ENCODE measurements at places on chromosomes 12 and 14.

DNA sequence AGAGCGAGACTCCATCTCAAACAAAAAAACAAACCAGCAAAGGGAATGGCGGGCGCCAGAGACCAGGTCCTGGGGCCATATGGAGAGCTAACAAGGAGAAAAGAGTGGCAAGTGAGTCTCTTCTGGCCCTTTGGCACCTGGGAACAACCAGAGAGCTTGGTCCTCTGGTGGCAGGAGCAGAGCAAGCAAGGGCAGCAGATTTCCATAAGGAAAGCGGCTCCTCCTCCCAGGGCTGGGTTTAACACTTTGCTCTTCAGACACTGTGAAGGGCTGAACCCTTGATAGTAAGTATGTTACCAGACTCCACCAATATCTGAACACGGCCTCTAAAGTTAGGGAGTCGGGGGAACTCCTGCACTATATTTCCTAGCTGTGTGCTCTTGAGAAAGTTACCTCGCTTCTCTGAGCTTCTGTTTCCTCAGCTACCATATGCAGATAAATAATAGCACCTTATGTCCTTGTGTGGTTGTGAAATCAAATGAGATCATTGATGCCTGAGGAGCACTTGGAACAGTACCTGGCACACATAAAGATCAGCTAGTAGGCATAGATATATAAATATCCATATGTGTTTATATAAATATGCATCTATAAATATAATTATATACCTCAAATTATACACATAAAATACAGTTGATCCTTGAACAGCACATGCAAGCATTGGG lies 33.4 kb upstream of the PLEKHG6 start:
- DNase-seq, result no peak

GRCh38 chr14:73223049-73223448 lies 14.3 kb upstream of the PAPLN start:
- DNase-seq, result no peak

- no peak for DNase-seq
Measured at GRCh38 chr14:89941830-89942377, 12.6 kb downstream of the EFCAB11 start.

- no peak for DNase-seq
Measured at GRCh38 chr14:58716706-58717105, 78.9 kb downstream of the DACT1 start.

- DNase-seq, result peak; percentile 12
Measured at GRCh38 chr12:48351022-48351708, 446 bp upstream of the ZNF641 start.

DNA sequence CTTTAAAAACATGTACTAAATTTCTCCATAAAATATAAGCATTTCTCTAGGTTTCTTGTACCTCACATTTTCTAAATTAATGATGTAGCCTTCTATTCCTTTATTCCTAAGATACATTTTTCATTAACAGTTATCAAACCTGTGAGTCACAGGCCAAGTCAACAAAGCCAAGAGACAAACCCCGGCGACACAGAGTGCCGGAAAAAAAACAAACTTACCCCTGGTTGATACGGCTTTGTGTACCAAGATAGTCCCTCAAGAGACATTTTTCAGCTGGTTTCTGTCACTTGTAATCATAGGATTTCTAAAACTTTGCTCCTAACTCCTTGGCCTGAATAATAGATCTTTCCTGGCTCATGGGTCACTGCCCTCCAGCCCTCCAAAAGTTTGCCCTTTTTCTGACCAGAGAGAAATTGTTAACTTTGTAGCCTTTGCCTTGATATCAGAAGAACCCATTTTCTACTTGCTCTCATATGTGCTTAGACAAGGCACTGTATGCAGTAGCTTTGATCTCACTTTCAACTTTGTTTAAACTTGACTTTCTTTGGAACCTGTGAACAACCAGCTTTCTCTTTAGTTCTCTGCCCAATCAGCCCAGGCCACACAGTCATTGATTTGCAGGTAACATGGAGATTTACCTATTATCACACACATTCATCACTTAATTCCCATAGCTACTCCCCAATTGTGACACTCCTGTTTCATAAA lies 172.2 kb downstream of the PRKD1 start:
- DNase-seq, result no peak

DNA sequence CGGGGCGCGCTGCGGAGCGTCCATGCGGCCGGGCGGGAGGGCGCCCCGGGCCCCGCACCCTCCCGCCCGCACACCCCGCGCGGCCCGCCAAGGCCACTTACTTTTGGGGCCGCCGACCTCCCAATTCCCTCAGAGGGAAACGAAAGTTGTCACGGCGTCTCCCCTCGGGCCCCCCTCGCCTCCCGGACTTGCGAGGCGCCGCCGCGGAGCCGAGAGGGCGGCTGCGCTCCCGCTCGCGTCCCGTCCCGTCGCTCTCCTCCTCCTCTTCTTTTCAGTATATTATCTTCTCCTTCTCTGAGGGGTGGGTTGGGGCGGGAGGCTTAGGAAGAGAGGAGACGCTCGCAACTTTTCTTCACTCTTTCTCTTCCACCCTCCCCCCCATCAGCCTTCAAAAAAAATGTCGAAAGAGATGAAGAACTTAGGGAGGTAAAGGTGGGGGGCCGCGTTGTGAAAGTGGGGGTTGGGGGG lies 613 bp downstream of the DUSP16 start:
- no peak for DNase-seq

DNA sequence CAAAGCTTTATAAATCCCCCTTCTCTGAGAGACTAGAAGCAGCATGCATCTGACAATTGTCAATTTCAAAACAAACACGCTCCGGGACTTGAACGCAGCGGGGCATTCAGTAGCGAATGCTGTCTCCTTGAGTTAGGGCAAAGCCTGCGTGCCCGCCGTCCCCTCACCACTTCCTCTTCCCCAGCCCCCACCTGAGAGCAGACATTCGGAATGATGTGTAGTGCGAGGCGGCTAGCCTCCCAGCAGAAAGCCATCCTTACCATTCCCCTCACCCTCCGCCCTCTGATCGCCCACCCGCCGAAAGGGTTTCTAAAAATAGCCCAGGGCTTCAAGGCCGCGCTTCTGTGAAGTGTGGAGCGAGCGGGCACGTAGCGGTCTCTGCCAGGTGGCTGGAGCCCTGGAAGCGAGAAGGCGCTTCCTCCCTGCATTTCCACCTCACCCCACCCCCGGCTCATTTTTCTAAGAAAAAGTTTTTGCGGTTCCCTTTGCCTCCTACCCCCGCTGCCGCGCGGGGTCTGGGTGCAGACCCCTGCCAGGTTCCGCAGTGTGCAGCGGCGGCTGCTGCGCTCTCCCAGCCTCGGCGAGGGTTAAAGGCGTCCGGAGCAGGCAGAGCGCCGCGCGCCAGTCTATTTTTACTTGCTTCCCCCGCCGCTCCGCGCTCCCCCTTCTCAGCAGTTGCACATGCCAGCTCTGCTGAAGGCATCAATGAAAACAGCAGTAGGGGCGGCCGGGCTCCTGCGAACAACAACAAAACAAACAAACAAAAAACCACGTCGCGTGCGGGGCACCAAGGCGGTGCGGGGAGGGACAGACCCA lies 2.2 kb downstream of the PRMT8 start:
- no peak for DNase-seq

DNA sequence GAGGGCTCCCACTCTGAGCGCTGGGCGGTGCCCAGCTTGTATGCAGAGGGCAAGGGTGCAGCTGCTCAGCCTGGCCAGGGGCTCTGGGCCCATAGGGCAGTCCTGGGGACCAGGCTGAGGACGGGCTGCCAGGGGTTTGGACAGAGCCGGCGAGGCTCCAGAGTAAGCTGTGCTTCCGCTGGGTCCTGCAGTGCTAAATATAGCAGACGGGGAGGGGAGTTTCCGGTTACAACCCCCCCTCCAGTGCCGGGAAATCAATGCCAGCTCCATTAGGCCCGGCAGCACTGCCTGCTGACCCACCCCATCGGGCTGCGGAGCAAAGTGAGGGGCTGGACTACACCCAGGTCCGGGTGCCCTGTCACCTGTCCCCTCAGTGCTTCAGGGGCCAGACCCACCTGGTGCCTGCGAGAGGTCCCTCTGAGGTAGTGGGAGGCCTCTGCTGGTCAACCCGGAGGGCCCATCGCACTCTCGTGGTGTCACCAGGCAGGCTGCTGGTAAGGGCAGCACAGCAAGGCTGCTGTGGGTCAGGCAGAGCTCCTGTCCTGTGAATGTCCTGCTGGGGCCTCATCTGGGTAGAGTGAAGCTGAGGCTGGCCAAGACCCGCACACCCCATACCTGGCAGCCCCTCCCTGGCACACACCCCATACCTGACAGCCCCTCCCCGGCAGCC lies 2.6 kb upstream of the JAG2 start:
- DNase-seq, result no peak

- DNase-seq, result no peak
Measured at GRCh38 chr14:75496755-75497154, 25.5 kb upstream of the BATF start.

- no peak for DNase-seq
Measured at GRCh38 chr12:94267537-94267872, 119.1 kb downstream of the PLXNC1 start.

DNA sequence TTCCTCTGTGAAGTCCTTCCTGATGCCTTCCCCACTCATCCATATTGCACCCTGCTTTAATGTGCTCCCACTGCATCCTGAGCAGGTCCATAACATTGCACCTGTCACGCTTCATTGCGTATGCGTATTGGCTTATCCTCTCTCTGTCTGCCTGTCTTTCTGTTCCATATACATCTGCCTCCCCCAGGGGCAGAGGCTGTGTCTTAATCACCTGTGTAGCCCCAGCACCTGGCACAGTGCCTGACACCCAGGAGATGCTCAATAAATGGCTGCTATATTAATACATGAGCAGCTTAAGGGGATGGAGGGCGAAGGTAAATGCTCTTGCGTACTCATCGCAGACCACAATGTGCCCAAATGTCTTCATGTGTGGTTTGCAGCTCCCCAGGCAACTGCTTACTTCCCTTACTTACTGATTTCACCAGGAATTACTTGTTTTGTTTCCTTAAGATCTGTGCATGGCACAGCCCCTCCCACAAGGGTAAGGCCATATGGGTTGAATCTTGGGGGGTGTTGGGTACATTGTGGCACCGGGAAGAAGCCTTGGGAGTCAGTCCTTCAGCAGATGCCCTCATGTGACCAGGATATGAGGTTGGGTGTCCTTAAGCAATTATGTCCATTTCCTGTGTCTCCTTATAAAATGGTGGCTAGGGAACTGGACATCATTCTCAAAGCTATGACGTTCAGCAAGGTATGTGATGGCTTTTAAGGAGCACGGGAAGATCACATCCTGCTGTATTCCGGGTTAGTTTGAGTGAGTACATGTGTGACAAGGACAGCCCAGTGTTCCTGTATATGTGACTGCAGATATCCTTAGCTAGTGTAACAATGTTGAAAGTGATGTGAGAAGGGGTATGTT lies 848 bp upstream of the CPNE6 start:
- no peak for DNase-seq

DNA sequence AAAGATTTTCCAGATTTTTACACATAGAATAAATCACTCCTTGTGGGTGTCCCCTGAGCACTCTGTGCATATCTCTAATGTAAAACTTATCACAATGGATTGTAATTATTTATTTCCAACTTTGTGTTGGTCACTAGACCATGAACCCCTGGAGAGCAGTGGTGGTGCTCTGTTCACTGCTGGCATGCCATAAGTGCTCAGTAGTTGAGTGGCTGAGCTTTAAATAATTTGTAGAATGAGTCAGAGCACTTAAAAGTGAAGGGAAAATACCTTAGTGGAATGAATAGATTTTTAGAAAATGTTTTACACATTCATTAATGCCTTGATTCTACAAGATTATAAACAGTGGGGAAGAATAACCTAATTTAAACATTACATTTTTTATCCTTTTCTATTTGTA lies 6.3 kb downstream of the MGAT4C start:
- DNase-seq, result no peak

DNA sequence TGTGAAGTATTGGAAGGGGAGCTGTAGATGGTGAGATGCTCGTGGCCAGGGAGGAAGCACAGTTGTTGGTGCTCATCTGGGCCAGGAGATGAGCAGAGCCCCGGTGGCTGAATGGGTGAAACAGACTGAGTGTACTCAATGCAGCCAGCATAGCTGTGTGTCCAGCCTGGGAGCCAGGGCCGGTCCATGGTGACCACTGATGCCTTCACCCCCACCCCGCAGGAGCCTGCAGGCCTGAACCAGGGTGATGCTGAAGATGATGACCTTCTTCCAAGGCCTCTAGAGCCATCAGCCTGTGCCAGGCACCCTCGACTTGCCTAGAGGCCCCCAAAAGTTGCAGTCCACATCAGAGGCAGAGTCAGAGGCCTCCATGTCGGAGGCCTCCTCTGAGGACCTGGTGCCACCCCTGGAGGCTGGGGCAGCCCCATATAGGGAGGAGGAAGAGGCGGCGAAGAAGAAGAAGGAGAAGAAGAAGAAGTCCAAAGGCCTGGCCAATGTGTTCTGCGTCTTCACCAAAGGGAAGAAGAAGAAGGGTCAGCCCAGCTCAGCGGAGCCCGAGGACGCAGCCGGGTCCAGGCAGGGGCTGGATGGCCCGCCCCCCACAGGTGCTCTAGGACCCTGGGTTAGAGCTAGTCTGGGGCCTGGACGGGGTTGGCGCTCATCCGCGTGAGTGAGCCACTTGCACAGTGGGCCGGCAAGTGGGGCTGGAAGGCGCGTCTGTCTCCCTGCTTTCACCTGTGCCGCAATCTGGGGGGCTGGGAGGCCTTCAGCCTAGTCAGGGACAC lies 3.0 kb downstream of the TNFAIP2 start:
- DNase-seq, result no peak

DNA sequence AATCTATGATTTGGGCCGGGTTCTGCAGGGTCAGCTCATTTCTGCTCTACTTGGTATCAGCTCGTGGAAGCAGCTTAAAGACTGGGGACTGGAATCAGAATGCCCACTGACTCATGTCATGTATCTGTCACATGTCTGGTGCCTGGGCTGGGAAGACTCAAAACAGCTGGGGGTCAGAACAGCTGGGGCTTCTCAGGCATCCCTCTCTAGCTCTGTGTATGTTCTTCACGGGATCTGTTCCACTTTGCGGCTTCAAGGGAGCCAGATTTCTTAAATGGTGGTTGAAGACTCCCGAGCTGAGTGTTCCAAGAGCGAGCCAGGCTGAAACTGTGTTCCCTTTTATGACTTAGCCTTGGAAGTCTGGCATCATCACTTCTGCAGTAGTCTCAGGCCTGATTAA lies 11.9 kb downstream of the AEBP2 start:
- no peak for DNase-seq

DNA sequence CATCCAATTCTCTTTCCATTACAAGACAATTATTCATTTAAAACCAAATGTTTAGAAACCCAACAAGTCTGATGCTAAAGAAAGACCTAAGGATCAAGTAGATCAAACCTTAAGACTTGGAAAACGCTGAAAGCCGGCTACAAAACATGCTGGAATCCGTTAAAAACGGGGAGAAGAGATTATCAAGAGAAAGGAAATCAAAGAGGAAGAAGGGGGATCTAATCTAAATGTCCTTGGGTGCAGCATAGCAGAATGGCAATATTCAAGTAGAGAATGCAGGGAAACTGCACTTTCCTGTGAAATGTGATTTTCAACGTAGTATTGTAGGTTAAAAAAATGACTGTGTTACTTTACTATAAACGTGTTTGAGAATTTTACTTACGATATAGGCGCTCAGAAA lies 1.3 kb downstream of the PPP1R13B start:
- DNase-seq, result no peak

DNA sequence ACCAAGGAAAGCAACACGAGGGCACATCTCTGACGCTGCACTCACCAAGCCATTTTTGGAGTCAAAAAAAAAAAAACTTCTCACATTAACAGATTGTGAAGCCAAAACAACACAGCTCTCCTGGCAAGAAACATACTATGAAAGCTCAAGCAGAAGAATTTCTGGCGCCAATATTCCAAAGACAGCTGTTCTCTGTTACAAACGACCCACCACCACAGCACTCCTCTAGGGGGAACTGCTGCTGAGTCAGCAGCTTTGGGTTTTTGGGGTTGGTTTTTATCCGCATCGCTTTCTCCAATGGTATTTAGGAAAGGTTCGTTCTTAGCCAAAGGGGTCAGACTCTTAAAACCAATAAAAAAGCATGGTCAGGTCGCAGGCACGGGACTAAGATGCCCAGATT lies 379.4 kb downstream of the RPS29 start:
- DNase-seq, result no peak

Measured in activated CD4-positive, alpha-beta T cell treated with anti-CD3 and anti-CD28 coated beads, Interleukin-2, amount 50 U/mL, for 24 hours (primary cell).